ENCODE measurements at places on chromosomes 3 and 15.

- DNase-seq = no peak
Measured at GRCh38 chr15:58738046-58738707, 11.3 kb downstream of the ADAM10 start.

- no peak for DNase-seq
Measured at GRCh38 chr3:100641471-100642032, 32.2 kb downstream of the ADGRG7 start.

GRCh38 chr3:153856932-153857331, 264.3 kb upstream of the ARHGEF26 start:
- no peak for DNase-seq

DNA sequence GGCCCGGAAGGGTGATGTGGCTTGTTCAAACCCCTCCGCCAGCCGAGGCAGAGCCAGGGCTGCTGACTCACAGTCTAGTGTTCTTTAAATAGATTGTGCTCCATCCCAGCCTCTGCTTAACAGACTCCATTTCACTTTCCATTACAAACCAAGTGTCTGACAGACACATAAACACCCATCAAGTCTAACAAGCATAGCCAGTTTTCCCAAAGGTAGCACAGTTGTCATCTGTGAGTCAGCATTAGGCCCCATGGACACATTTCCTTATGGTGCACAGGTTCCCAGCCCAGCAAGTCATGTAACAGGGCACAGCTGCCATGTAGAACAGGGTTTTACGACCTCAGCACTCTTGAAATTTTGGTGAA, 109.9 kb upstream of the RAP2B start:
- no peak for DNase-seq

DNA sequence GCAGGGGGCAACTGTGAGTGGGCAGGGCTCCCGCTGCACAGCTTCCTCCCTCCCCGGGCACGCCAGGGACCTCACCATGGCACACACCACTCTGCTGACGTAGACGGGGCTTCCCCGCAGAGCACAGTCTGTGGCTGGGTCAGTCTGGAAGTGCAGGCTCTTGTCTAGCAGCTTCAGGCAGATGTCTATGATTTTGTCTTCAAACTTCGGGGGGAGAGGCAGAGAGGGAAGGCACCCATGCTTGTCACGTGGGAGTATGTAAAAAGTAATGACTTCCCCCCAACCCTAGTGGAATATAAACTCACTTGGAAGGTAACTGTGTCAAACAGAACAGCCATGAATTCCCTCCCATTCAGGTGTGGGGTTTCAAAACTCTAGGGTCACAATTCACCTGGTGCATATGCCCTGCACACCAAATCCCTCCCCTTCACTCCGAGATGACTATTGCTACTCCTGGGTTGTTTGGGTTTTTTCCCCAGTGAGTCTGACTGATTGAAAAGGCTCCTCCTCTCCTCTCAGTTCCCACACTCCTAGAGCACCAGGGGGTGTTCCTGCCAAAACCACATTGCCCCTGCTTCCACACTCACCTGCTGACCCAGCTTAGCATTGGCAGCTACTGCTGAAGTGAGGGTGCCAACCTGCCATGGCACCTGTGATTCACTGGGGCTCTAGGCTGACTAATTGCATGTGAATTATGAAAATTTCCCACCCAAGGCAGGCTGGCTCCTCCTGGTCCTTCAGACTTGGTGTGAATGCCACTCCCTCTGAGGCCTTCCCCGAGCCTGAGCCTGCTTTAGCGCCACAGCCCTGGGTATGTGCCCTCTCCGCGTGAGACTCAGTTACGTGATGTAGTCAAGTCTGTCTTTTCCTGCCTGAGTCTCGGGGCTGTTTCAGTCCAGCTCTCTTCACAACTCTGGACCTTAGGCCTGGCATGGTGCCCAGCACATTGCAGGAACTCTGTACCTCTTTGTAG, 13.0 kb downstream of the TGM5 start:
- DNase-seq = no peak

GRCh38 chr3:20038699-20039465, 1.4 kb upstream of the KAT2B start:
- no peak for DNase-seq

DNA sequence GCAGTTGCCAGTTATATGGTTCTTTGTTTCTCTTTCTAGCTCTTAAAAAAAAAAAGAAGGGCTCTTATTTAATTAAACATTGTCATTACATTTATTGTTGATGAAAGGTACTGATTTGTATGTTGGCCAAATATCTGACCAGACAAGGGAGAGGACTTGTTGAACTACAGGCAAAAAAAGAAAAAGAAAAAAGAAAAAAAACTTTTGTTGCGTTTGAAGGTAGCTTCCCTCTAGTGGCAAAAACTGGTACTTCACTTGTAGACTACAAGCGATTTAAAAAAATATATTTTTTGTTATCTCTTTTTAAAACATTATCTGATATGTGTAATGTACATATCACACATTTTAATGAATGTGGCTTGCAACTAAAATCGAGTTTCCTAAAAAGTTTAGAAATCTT, 280.6 kb downstream of the ROBO2 start:
- DNase-seq = no peak

DNA sequence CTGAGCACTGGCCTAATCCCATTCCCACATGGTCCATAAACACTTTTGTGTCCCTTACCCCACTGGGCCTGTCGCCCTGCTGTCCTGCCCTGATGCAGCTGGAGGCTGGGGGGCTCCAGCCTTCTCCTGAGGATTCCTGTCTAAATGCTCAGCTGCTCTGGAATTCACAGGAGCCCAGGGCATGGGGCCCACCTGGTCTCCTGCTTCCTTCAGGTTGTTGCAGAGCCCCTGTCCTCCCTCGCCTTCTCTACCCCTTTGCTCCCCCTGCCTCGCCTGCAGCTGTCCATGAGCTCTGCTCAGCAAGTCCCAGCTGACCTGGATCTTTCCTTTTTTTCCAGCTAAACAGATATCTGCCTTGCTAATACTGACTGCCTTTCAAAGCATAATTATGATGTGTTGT, 286.9 kb downstream of the XXYLT1 start:
- DNase-seq = no peak

DNA sequence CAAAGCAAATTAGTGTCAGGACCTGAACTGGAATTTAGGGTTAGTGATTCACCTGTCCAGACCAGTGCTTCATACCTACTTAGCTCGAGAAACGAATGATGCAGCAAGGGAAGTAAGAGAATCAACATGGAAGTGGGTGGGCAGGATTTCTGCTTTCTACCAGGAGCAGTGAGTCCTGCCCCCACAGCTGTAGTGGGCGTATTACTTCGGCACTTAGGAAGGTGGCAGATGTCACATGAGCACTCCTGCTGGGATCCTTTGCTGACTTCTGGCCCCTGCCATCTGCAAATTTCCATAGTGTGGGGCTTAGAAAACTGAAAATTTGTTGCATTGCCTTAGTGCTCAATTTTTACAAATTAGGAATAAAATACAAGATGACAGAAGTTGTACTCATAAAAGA, 31.2 kb downstream of the RYR3 start:
- DNase-seq = no peak

GRCh38 chr3:123745184-123745855, 138.8 kb downstream of the MYLK start:
- DNase-seq = no peak

- no peak for DNase-seq
Measured at GRCh38 chr3:122055215-122055614, at the start of gene CD86. CD86 (plus strand) TSS chr3:122055362; CDS start chr3:122055490, 128 bp downstream.

GRCh38 chr3:111582120-111582474, 13.0 kb downstream of the ZBED2 start:
- DNase-seq = no peak

DNA sequence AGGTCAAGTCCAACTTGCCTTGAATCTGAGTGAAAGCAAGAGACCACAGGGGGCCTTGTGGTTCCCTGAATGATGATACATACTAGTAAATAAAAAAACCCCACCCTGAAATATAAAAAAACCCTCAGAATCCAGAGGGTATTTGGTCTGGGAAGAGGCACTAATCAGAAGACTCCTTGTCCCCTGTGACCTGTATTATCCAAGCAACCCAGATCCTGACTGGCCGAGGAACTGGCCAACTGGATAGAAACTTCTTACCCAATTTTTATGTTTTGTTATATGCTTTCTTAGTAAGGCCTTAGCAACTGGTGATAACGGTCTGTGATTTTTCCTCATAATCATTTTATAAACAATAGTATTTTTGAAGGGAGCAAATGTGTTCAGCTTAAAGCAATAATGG, 17.5 kb downstream of the ABI3BP start:
- DNase-seq = no peak

DNA sequence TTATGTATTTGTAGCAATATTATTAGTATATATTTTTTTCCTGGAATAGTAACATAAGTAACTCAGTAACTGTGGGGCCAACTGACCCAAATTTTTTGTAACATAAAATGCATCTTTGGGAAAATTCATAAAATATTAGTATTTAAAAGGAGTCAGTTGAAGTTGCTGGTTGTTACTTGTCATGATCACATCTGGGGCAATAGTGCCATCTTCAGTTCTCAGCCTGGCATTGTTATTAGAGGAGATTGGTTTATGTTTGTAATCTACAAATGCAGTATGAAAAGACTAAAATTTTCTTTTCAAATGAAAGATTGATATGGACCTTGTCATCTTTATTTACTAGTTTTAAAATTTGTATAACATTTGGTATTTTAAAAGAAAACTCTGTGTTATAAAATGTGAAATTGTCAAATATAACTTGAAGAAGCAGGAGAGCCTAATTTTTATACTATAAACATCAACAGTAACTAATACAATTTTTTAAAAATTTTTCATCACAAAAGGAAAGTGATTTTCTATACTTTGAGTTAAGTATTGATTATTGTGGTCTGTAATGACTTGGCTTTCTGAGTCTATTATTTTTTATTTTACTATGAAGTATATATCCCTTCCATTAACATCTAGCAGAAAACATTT, 38.8 kb upstream of the MLF1 start:
- no peak for DNase-seq

- DNase-seq = no peak
Measured at GRCh38 chr15:42547918-42548248, 710 bp downstream of the LRRC57 start.

DNA sequence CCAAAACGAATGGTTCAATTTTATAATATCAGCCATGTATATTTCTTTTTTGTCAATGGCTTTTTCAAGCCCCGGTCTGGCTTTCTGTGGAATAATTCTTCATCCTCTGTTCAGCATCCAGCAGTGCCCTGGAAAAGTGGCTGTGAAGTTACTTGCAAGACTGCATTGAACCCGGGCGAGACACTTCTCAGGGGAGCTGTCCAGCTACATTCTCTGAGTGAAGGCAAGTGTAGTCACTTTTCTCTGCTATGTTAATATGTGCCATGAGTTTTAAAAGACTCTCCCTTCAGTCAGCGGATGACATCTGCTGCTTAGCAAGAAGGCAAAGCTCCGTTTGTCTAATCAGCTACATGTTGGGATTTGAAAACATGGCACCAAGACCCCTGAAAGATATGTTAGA, 81.3 kb upstream of the RGMA start:
- no peak for DNase-seq

DNA sequence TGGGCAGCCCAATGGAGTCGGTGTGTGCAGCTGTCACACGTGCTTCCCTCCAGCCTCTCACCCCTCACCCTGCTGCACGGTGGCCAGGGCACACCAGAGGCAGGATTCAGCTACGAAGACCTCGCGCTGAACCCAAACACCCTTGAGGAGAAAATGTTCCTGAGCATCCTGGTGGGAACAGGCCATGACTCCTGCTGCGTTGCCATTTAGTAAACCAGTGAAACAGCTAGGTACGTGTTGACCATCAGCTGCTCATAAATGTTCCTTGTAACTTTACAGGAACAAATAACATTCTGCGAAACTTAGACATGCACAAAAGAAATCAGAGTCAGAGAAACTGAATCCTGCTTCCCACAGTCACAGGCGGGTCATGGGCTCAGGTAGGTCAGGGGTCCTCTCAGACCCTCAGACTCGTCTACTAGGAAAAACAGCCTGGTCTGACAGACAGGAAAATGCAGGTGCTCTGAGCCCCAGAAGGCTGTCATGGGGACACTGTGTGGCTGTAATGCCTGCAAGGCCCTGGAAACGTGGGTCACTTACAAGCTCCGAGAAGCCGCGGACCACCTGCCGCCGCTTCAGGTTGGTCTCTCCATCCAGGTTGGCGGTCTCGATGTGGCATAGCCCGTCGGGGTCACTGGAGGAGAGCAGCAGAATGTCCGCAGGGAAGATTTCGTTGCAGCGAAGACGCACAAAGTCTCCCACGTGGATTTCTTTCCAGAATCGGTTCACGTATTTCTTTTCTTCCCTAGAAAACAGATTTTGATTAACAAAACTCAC, 82.5 kb downstream of the ATP10A start:
- no peak for DNase-seq

DNA sequence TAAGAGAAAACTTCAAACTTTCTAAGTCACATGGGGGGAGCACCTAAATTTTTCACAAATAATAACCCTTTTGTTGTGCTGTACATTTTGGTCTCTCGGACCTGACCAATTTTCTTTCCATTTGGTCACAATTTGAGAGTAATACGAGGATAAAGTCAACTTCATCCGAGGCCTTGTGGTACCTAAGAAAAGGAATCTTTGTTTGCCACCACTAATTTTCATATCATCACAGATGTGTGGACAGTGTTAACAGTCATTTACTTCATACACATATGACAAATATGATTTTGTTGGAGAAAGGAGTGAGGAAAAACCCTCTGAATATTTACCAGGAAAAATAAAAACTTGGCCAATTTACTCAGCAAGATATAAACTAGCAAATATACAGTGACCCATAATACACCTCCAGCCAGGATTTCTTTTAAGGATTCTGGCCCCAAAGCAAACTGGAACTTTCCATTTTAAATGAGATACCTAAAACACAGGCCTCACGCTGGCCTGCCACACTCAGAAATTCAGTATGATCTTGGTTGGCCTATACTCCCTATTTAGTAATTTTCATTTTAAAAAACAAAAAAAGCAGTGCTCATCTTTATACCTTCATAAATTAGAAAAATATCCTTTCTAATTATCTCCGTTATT, 40.7 kb downstream of the VGLL4 start:
- DNase-seq = no peak

Measured in activated CD4-positive, CD25-positive, alpha-beta regulatory T cell treated with anti-CD3 and anti-CD28 coated beads, Interleukin-2, amount 50 U/mL, for 16 hours (primary cell).